ENCODE measurements at places on chromosomes 5 and 9.

DNA sequence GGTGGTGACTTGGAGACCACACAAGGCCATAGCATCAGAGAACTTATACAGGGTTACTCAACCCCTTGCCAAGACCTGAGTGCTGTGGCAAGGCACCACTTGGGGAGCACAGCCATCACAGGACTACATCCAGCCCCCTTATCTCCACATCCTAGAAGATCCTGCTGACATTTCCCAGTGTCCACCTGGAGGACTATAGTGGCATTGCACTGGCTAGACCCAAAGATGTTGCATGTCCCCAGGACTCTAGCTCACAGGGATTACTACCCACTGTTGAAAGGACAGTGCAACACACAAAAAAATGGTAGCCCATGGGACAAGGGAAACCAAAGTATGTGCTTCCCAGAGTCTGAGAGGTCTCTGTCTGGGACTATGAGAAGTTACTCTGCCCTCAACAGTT is 411.1 kb upstream of the NUDT12 start:
- no peak for DNase-seq

DNA sequence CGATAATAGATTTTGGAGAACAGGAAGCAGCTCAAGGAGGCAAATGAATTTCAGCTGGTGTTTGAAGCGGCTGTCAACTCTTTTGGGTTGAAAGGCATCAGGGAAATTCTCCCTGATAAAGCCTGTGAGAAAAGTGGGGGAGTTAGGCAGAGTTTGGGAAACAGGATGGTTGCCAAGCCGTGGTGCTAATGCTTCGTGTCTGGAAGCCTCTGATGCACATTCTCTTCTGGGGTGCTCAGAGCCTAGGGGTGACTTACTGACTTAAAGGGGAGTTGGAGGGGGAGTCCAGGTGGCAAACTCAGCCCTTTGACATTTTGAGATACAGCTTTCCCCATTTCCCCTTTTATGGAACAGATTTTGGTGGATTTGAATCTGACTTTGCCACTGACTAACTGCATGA is 202.5 kb upstream of the CLINT1 start:
- DNase-seq: no peak

GRCh38 chr5:157857816-157858526 is 974 bp downstream of the CLINT1 start:
- DNase-seq: no peak

GRCh38 chr5:143217065-143217803 is 186.3 kb downstream of the NR3C1 start:
- no peak for DNase-seq

- DNase-seq: no peak
Measured at GRCh38 chr5:167785106-167785505, 506.3 kb upstream of the WWC1 start.

- DNase-seq: no peak
Measured at GRCh38 chr9:626596-626995, 214.9 kb upstream of the DMRT1 start.

DNA sequence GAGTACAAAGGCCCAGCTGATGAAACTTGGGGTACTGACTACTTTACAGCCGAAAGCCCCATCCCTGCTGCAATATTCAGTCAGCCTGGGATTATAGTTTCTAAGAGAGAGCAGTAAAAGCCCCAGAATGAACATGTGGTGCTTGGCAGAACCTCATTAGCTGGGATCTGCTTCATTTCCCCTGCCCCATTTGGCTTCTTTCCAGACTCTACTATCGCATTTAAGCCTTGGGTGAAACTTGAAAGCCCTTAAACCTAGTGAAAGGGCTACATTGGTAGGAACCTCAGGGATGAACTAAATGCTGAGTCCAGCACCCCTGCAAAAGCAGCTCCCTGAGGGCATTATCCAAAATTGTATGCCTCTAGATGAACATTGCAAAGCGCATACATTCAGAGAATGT is 631.1 kb downstream of the ACTL7B start:
- DNase-seq: no peak

DNA sequence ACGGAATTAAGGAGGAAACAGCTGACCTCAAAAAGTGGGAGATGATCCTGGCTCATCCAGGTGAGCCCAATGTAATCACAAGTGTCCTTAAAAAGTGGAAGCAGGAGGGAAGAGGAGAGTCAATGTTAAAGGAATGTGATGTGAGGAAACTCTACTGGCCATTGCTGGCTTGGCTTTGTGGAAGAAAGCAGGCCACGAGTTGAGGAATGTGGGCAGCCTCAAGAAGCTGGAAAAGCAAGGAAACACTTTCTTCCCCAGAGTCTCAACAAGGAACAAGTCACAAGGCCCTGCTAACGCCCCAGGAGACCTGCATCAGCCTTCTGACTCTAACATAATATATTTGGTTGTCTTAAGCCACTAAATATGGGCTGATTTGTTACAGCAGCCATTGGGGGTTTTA is 252.8 kb downstream of the PSAT1 start:
- no peak for DNase-seq

- DNase-seq: no peak
Measured at GRCh38 chr9:129236441-129237145, 58.5 kb upstream of the IER5L start.

- DNase-seq: no peak
Measured at GRCh38 chr5:111830333-111830732, 73.3 kb upstream of the NREP start.

GRCh38 chr5:116885825-116886224 is 311.2 kb upstream of the SEMA6A start:
- DNase-seq: no peak

DNA sequence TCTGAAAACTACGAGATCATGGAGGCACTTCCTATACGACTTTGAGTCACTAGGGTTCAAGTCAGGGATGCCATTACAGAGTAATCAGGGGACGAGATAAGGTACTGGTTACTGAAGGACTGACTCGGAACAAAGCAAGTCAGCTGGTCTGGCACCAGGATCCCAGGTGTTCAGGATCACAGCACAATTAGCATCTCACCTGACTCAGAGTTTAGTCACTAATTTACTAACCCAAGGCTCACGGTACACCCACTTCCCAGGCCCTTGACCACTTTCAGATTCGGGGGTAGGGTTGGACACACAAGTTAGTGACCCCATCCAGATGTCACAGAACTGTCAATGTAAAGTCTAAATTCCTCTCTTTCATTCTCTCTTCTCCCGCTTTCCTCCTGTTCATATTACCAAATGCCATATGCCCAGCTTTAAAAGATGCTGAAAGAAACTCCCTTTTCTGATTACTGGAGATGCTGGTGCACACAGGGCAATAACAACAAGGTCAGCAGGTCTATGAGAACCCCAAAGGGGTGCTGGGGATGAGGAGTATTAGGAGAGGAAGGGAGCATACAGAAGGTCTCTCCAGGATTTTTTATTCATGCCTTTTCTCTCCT is 657.8 kb downstream of the TLE1 start:
- no peak for DNase-seq

GRCh38 chr9:99855467-99856176 is 33.9 kb downstream of the NR4A3 start:
- no peak for DNase-seq

- DNase-seq: no peak
Measured at GRCh38 chr9:72476100-72476499, 45.3 kb upstream of the TMC1 start.

- no peak for DNase-seq
Measured at GRCh38 chr5:122943050-122943698, 93.4 kb downstream of the PPIC start.

DNA sequence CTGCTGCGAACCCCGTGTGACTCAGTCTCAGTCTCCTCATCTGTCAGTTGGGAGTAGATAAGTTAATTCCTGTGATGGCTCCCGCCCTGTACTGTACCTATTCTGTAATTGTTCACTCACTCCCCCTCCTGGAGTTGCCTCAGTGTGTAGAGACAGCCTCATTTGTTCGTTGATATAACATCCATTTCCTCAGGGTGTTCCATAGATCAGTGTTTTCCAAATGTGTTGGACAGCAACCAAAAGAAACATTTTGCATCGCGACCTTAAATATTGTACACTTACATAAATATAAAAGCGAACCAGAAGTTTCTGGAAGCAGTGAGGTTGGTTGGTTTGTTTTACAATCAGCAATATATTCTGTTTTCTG is 698 bp downstream of the NFX1 start:
- no peak for DNase-seq

GRCh38 chr5:170269579-170269978 is 28.0 kb downstream of the LCP2 start:
- DNase-seq: peak; percentile 55

DNA sequence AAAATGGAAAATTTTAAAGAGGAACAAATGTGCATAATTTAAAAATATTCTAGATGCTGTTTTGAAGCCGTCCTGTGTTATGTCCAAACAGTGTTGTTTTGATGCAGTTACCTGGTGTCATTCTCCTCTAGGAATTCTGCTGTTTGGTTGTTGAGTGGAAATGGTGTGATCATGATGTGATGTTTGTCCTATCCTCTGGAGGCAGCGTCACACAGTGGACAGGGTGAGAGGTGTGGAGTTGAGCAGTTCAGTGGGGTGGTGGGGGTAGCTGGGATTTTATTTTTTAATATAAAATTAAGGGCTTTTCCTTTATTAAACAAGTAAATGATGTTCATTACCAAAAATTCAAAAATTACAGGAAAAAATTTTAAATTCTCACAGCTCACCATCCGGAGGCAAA is 31.2 kb downstream of the PRDM6 start:
- no peak for DNase-seq

GRCh38 chr9:119092125-119092524 is 277.1 kb downstream of the BRINP1 start:
- DNase-seq: no peak

DNA sequence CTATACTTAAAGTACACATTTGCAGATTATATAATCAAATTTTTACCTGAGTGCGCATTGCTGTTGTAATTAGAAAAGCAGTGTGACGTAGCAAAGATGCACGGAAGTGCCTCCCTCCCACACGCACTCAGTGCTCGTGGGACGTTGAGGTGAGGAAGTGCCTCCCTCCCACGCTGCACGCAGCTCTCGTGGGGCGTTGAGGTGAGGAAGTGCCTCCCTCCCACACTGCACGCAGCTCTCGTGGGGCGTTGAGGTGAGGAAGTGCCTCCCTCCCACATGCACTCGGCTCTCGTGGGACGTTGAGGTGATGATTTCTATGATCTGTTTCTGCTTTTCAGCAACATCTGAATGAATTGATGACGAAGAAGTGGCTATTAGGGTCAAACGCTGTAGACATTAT is 21.0 kb downstream of the EXOC3 start:
- DNase-seq: peak; percentile 94

- no peak for DNase-seq
Measured at GRCh38 chr9:2745560-2746380, 28.5 kb downstream of the KCNV2 start.

GRCh38 chr9:120921661-120922181 is 4.9 kb downstream of the TRAF1 start:
- peak; percentile 55 for DNase-seq

DNA sequence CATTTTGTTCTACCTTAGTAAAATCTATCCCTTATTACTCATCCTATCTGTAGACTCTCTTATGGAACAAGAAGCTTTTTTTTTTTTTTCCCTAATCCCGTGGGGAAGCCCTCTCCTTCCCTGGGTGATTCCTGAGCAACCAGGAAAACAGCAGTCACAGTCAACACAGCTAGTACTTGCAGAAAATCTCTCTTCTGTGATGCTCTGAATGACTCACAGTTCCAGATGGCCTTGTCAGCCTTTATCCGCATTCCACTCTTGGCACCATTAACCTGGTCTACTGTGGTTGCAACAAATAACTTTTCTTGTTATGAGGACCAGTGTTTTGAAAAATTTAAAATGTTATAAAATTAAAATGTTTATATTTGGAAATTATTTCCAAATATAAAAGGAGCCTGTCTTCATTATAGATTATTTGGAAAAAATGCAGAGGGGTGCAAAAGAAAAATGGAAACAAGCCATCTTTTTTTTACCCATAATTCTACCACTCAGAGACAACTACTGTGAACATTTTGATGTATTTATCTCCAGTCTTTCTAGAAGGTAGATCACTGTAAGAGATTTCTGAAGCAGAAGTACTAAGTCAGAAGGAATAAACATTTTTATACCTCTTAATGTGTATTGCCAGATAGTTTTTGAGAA is 486.7 kb downstream of the RAB3C start:
- DNase-seq: no peak

DNA sequence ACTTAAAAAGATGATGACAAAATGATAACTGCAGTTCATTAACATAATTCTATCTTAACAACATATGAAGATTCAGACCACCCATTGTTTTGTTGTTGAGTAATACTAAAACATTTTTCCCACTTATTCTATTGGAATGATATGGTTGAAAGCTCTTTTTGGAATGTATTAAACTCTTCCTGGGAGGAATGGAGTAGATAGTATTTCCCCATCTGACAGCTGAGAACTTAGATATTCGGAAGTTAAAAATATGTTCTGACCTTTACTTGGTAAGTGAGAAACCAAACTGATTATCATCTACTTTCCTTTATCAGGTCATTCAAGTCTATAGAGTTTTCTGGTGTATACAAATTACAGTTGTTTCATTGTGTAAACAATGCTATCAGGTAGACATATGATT is 452.9 kb downstream of the CSNK1G3 start:
- DNase-seq: no peak

- no peak for DNase-seq
Measured at GRCh38 chr9:89646189-89646939, 41.6 kb downstream of the GADD45G start.

DNA sequence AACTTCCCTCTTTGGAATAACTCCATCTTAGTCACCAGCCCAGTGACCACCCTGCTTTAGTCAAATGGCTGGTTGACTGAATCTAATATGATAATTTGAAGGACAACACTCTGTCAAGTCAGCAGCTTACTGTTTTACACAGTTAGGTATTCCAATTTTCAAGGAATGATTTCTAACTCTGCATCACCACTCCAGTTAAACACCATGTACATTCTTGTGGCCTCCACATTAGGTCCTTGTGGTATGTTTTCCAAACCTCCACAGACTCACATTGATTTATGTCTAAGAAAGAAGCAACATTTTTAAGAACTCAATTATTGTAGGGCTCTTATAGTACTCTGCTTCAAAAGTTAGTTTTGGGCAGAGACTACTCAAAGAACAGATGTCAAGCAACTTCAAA is 110.7 kb downstream of the TLE1 start:
- DNase-seq: no peak

- DNase-seq: no peak
Measured at GRCh38 chr9:100679834-100680233, 102.0 kb downstream of the CAVIN4 start.

DNA sequence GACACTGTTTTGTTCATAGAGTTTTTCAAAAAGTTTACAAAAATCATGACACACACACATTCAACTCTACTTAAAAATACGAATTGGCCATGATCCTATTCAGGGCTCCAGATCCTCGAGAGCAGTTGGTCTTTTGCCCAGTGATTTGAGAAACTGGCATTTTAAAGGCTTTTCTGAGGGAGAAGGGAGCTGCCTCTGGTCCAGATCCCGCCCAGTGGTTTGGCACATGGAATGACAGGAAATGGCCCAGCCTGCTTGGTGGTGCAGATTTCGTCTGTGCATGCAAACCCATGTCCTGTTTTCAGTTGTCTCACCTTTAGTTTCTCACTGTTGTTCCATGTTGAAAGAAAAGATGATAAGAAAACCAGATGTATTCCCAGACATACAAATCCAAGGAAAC is 3.6 kb downstream of the CAMK4 start:
- no peak for DNase-seq
